ENCODE measurements at places on chromosomes 1 and 21.

GRCh38 chr1:230977761-230978490, 735 bp downstream of the TTC13 start:
- DNase-seq = peak; percentile 38

- DNase-seq = no peak
These were observed 3.5 kb upstream of the TSPEAR start for GRCh38 chr21:44714905-44715304.

DNA sequence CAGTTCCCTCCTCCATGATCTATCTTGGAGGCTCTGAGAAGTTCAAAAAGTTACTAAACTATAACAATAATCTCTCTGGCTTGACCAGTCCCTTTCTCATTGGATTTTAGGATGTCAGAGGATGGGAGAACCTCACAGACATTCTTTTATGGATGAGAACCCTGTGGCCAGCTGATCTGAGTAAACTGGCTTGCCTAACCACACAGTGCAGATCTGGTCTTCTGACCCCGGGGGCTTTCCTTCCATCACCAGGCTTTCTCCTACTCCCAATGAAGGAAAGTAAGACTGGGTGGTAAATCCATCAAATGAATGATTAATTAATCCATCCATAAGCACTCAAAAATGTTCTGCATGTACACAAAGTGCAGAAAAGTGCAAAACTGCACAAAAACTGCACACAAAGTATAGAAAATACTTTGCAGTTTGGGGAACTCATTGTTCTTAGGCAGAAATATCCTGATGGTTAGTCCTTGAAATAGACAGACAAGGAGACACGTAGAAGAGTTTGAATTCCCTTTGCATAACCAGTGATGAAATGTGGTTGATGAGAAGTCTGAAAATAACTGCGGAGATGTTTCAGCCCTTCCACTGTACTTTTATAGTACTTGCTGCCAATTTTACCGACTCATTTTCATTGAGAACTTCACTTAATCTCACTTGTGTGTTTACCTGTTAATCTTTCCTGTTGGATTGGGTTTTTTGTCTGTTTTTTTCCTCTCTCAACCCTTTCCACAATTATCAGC, 2.5 kb upstream of the F3 start:
- no peak for DNase-seq

GRCh38 chr1:10856863-10857598, 60.6 kb upstream of the CASZ1 start:
- DNase-seq = no peak

DNA sequence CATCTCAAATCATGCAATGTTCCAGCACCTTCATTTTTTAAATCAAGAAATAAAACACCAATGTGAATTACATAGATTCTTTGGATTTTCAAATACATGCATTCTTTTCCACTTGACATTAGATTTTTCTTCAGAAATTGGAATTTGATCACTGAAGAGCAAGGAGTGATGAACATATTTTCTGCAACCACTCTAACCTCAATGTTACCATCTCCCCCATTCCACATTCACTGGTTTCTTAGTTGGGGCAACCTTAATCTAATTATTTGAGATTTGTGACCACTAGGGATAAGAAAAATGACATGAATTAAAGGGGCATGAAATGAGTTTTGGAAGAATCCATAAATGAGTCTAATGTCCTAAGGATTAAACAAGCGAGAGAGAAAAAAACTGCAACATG, 168.7 kb upstream of the NR5A2 start:
- DNase-seq = no peak

DNA sequence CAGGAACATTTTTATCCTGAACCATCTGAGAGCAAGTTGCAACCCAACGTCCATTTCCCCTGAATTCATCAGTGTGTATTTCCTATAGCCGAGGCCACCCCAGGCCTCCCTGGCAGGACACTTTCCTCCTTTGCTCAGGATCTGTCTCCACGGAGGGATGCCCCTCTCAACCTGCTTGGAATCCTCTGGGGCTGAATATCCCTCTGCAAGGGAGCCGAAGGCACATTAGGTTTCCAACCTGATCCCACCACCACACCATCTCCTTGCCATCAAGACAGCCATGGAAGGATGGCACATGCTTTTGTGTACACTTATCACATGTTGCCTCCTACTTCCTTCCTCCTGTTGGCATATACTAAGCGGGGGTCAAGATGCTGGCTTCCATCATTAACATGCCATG, 74.8 kb upstream of the EDN2 start:
- DNase-seq = no peak

DNA sequence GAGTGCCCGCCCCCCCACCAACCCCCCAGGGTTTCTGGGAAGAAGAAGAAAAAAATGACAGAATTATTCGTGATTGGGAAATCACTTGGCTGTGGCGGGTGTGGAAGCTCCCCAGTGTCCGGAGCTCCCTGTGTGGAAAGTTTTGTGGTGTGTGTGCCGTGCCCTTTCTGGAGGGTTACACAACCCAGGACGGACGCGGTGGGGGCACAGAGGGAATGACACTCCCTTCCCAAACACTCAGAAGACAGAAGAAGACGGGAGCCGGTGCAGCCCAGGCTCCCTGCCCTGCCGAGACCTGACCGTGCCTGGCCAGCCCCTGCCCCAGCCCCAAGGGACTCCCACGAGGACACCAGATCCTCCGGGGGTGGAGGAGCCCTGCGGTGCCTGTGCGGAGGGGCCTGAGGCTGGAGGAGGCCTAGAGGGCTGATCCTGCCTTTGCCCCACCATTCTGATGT, 33.0 kb upstream of the ADARB1 start:
- no peak for DNase-seq

DNA sequence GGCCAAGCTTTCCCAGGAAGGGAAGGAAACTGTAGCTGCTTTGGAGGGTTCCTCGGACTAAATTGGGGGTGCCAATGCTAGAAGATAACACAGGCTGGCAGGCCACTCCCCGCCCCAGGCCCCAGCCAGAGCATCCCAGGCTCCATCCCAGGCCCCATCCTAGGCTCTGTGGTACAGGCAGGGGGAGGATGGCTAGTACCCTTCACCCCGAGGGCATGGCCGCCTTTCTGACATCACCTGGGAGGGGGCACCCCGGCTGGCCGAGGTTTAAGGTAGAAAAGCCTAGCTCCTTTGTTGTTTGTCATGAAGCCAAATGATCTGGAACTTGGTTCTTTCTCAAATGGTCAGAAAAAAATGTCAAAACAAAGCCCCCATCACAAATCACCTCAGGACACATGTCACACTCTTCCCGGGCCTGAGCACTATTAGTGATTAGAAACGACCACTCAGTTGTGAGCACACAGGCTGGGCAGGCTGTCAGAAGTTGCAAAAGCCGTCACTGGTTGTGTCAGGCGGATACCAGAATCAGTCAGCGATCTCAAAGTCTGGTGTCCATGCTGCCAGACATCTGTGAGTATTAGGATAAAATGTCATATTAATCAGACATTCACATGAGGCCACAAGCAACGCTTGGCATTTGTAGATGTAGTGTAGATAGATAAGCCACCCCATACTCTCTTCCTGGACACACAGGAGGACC, 31.0 kb upstream of the ETS2 start:
- DNase-seq = no peak

- DNase-seq = no peak
These were observed 7.5 kb downstream of the IVNS1ABP start for GRCh38 chr1:185309566-185309965.

- DNase-seq = no peak
These were observed 19.1 kb downstream of the CAPN9 start for GRCh38 chr1:230766318-230766717.

DNA sequence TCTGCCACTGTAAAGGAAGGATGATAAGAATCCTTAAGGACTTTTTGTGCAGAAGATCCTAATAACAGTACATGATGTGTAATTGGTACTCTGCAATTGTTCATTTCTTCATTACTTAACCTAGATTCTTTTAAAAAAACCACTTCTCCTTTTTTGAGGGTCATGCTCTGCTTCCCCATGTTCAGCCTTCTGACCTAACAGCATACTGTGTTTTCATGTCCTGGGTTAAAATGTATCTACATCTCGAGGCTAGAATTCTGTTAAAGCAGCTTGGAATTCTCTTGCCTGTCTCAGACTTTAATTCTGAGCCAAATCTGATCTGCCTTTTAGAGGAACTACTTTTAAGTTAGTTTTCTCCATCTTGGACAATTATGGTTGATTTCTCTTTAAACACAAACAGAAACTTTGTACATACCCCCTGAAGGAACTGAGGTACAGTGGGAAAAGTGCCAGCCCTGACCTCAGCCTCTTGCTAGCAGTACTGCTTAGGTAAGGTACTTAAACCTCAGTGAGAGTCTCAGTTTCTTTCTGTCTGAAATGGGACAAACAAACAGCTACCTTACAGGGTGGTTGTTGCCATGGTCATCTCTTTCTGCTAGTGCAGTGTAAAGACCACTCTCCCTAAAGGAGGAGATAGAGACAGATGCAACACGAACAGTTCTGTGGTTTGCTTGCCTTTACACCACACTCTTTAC, 103.2 kb upstream of the DYNLT5 start:
- DNase-seq = peak; percentile 91

DNA sequence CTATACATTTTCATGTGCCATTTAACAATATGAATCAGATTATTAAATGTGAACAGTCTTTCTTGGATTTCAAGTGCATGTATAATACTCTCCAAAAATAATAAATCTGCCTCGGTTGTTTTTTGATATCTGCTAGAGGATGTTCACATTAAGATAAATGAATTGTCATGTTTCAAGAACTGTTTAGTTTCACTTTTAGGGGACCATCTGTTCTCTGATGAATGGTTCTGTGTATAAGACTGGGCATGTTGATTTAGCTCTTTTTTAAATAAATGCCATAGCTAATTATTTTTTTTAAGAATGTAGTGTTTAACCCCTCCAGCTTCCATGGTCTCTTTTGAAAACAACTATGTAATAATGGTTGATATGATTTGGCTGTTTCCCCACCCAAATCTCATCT, 1245.1 kb upstream of the ADGRL4 start:
- no peak for DNase-seq

- DNase-seq = no peak
These were observed 32.5 kb upstream of the SLC44A5 start for GRCh38 chr1:75643460-75643859.

DNA sequence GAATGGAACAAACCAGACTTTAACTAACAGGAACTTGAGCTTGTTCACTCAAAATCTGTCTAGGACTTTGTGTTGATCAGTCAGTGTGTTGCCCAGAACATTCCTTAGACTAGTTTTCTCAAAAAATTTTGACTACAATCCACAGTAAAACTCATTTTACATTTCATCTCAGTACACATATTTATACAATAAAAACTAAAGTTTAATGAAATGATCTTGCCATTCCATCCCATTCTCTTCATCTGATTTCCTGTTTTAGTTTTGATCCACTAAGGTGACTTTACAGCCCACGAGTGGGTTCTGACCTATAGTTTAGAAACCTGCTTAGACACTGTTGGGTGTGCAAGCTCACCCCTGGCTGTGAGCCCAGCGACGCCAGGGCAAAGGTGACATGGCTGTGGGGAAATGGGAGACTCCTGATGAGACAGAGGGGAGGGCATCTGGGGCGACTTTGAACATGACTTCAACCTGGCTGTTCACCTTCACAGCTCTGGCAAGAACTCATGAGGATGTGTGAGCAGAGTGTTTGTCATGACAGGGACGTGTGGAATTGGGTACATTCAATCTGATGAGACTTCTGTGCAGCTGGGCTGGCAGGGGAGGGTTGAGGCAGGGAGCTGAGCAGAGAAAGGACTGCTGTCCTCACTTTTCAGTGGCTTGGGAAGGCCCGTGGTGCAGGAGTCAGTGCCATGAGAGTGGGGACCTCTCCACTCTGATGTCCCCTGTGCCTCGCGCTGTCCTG, 40.6 kb downstream of the LHX4 start:
- no peak for DNase-seq

- DNase-seq = no peak
These were observed 154.6 kb downstream of the TENT5C start for GRCh38 chr1:117760485-117760884.

GRCh38 chr1:68704800-68705443, 208.0 kb upstream of the DEPDC1 start:
- DNase-seq = no peak

- no peak for DNase-seq
These were observed 15.5 kb downstream of the NT5C1A start for GRCh38 chr1:39656391-39656790.

- DNase-seq = no peak
These were observed 108.4 kb upstream of the COA6 start for GRCh38 chr1:234264832-234265231.

DNA sequence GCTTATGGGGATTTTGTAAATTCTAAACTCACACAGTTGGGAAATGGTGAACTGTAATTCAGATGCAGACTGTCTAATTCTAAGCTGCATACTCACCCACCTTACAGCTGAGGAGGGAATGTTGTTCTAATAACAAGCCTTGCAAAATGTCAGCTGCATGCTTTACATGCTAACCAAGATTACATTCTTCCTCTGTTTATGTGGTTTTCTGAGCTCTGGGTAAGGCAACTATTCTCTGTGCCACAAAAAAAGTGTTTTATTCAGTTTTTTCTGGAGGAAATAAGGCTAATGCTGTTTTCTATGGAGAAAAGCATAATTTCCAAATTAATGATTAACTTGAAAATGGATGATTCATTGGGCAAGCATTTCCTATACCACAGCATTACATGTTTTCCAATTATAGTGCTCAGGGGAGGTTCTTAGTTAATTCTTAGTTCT, 64.9 kb downstream of the RGS13 start:
- no peak for DNase-seq

All from GM12865 (cell line).